ENCODE measurements at places on chromosomes 12 and 14.

- DNase-seq = no peak
These were observed 55.4 kb downstream of the GALNT9 start for GRCh38 chr12:132273992-132274334.

DNA sequence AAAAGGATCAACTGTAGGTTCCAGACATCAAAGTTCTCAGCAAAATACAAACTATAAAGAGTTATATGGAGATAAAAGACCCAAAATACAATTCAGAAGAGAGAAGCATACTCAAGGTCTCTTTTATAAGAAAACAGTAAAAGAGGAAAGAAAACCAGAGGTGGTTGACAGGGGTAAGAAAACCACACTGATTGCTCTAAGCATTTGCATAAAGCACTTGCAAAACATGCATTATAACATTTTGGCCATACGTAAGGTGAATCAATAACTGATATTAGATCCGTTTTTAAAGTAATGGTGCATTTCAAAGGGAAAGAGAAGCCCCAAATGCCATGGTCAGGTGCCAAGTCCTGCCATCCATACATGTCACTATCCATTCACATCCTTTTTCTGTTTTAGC, 5.9 kb downstream of the DDHD1 start:
- no peak for DNase-seq

- no peak for DNase-seq
These were observed 22.4 kb downstream of the P2RX2 start for GRCh38 chr12:132640936-132641335.

GRCh38 chr12:34389378-34390170, 367.3 kb downstream of the ALG10 start:
- DNase-seq = no peak

DNA sequence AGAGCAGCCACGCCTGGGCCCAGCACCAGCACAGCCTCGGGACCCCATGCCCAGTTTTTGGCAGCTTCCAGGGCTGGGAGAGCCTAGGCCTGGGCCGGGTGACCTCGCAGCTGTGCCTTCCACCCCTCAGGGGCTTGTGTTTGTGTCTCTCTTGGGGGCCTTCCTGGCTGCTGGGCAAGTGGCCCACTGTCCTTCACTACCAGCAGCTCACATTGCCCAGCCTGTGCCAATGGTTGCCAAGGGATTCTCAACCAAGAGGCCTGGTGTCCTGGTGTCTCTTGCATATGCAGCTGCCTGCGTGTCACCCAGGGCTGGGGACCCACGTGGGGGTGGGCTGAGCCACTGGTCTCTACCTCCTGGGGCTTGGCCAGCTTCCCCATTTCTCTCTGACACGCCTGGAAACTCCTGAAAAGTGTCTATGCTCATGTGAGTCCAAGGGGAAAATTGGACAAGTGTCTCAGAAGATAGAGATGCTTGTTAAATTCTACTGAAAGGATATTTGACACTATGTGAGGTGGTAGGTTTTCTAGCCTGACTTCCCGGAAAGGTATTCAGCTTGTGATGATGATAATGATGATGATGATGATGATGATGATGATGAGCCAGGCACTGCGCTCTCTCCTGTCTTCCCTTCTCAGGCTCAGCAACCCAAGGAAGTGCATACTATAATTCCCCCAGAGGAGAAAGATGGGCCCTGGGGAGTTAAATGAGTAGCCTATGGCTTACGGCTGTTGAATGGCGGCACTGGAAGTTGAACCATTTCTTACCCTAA, 48.8 kb upstream of the ESRRB start:
- no peak for DNase-seq

GRCh38 chr14:103735439-103735814, 19.8 kb downstream of the ZFYVE21 start:
- DNase-seq = no peak

GRCh38 chr12:116528498-116528897, 30.7 kb upstream of the MAP1LC3B2 start:
- no peak for DNase-seq

- DNase-seq = no peak
These were observed 6.9 kb downstream of the GNPTAB start for GRCh38 chr12:101823891-101824290.

- no peak for DNase-seq
These were observed 5.5 kb upstream of the ATF7 start for GRCh38 chr12:53631721-53632120.

GRCh38 chr12:12191008-12191407, 75.8 kb downstream of the LRP6 start:
- no peak for DNase-seq

GRCh38 chr12:66365718-66366490, 63.6 kb downstream of the HELB start:
- no peak for DNase-seq

- no peak for DNase-seq
These were observed 27.4 kb downstream of the SLC41A2 start for GRCh38 chr12:104930388-104931326.

GRCh38 chr12:85260896-85261295, 19.1 kb upstream of the ALX1 start:
- DNase-seq = no peak

- DNase-seq = no peak
These were observed 348.9 kb upstream of the FAR2 start for GRCh38 chr12:28800129-28800528.

GRCh38 chr14:29388571-29388970, 539.1 kb downstream of the PRKD1 start:
- no peak for DNase-seq

- peak; percentile 62 for DNase-seq
These were observed 5.6 kb downstream of the FBXO33 start for GRCh38 chr14:39426605-39427004.

DNA sequence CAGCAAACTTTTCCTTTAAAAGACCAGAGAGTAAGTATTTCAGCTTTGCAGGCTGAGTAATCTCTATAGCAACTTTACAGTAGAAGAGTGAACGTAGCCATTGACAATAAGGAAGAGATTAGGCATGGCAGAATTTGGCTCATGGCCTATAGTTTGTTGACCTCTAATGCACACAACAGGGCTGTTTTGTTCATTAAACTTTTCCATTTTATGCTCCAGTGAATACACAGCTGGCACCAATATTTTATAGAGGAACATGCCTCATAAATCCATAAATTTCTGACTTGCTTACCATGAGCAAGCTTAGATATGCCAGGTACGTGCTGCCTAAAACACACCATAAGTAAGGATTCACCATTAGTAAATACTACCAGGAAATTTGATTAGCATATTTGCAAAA, 609.0 kb upstream of the STXBP6 start:
- no peak for DNase-seq

- no peak for DNase-seq
These were observed 178.2 kb downstream of the BCL11B start for GRCh38 chr14:99093532-99094517.

GRCh38 chr12:90562671-90563070, 392.3 kb downstream of the CCER1 start:
- DNase-seq = no peak
